ENCODE measurements at places on chromosomes 1 and 21.

GRCh38 chr1:21518774-21519455, 9.7 kb downstream of the ALPL start:
- DNase-seq, result no peak
- no peaks in the 10 kb centered on the region for H3K36me3 ChIP-seq
- no peak overlapping the region for H3K27ac ChIP-seq
- no peaks in the 10 kb centered on the region for H3K4me1 ChIP-seq

GRCh38 chr21:14523234-14523633, 22.9 kb downstream of the SAMSN1 start:
- DNase-seq, result no peak
- H3K27me3 ChIP-seq, result no peaks in the 10 kb centered on the region
- H3K4me3 ChIP-seq, result no peak overlapping the region
- H3K4me1 ChIP-seq, result peaks cover 6% of the 10 kb centered on the region
- no peaks in the 10 kb centered on the region for H3K36me3 ChIP-seq
- H3K27ac ChIP-seq, result no peak overlapping the region

GRCh38 chr1:29674627-29675326, 438.5 kb downstream of the PTPRU start:
- H3K27ac ChIP-seq, result no peak overlapping the region
- H3K4me1 ChIP-seq, result no peaks in the 10 kb centered on the region
- H3K27me3 ChIP-seq, result no peaks in the 10 kb centered on the region
- no peaks in the 10 kb centered on the region for H3K36me3 ChIP-seq
- no peak for DNase-seq

GRCh38 chr1:169094897-169095569, 11.5 kb upstream of the ATP1B1 start:
- DNase-seq, result no peak
- H3K27ac ChIP-seq, result no peak overlapping the region
- H3K4me3 ChIP-seq, result no peak overlapping the region
- no peaks in the 10 kb centered on the region for H3K27me3 ChIP-seq
- H3K4me1 ChIP-seq, result peaks cover 9% of the 10 kb centered on the region

- H3K27me3 ChIP-seq, result no peaks in the 10 kb centered on the region
- H3K4me1 ChIP-seq, result no peaks in the 10 kb centered on the region
- no peaks in the 10 kb centered on the region for H3K36me3 ChIP-seq
- H3K4me3 ChIP-seq, result no peak overlapping the region
Observed at GRCh38 chr1:60222360-60223115, 149.0 kb upstream of the C1orf87 start.

- H3K27ac ChIP-seq, result peak overlapping the region; percentile 91
- peaks cover 6% of the 10 kb centered on the region for H3K4me1 ChIP-seq
- peaks cover 10% of the 10 kb centered on the region for H3K36me3 ChIP-seq
Observed at GRCh38 chr1:12600335-12600734, 17.7 kb downstream of the DHRS3 start.

GRCh38 chr1:154698320-154699096, 90.5 kb upstream of the ADAR start:
- DNase-seq, result no peak
- H3K27me3 ChIP-seq, result no peaks in the 10 kb centered on the region
- no peaks in the 10 kb centered on the region for H3K36me3 ChIP-seq
- H3K4me3 ChIP-seq, result no peak overlapping the region
- no peak overlapping the region for H3K27ac ChIP-seq

GRCh38 chr1:157249326-157249725, 111.1 kb upstream of the ETV3 start:
- H3K27me3 ChIP-seq, result no peaks in the 10 kb centered on the region
- H3K4me3 ChIP-seq, result no peak overlapping the region
- no peaks in the 10 kb centered on the region for H3K4me1 ChIP-seq
- DNase-seq, result no peak
- H3K36me3 ChIP-seq, result no peaks in the 10 kb centered on the region
- no peak overlapping the region for H3K27ac ChIP-seq

Measured in tibial nerve (tissue), 4 donors.